ENCODE measurements at places on chromosomes 3 and 15.

GRCh38 chr3:171254315-171254714 lies 205.9 kb downstream of the TNIK start:
- no peak for DNase-seq

GRCh38 chr3:46660003-46660402 lies 33.5 kb downstream of the ALS2CL start:
- no peak for DNase-seq

DNA sequence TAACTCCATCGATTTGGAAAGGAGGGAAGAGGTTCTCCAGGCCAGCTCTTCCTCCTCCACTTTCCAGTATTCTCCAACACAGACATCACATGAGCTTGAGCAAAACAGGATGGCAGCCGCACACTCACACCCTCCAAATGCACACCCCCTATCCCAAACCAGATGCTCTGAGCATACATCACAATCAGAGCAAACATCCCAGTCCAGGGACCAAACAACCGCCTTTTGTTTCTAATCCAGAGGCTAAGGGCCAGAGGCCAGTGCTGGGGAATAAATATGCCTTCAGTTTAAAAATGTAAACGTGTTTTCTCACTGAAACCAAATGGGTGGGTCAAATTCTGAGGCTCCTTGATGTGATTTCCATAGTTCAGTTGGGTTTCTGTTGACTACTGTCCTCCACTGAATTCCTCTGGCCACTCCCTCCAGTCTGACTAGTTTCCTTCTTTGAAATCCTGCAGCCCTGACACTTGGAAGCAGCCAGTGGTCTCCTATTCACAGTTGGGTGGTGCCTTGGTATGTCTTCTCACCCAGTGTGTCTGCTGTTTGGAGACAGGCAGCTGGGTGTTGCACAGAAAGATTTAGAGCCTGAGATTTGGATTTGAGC lies 19.2 kb upstream of the MFGE8 start:
- no peak for DNase-seq

- peak; percentile 57 for DNase-seq
Observed at GRCh38 chr3:152834776-152835600, at the start of gene P2RY1. Gene P2RY1 (plus strand): TSS chr3:152835131. CDS start chr3:152835783, 652 bp downstream.

GRCh38 chr3:146838221-146838620 lies 233.1 kb upstream of the PLSCR5 start:
- no peak for DNase-seq

- no peak for DNase-seq
Observed at GRCh38 chr3:195154793-195155535, 116.0 kb downstream of the XXYLT1 start.

DNA sequence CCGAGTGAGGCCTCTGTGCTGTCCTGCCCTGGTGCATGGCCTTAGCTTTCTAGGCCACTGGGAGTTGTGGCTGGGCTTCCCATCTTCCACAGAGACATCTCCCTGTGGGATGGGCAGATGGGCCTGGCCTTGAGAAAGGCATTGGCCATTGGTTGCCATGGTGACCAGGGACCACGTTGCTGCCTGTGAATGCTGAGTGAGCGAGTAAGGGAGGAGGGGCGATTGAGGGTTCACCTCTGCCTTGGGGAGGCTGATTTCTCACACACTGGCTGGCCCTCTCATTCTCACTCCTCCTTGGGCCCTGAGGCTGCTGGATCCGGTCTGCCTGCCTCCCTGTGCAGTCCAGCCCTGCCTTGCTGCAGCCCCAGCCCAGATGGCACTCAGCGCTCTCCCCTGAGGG lies 26.4 kb upstream of the DOCK3 start:
- peak; percentile 84 for DNase-seq

- DNase-seq, result no peak
Observed at GRCh38 chr3:169303660-169304059, 359.9 kb downstream of the MECOM start.

GRCh38 chr3:43001094-43001553 lies 22.0 kb downstream of the GASK1A start:
- no peak for DNase-seq

- DNase-seq, result no peak
Observed at GRCh38 chr3:42492508-42493080, 9.8 kb upstream of the VIPR1 start.

GRCh38 chr15:35195649-35196048 lies 110.6 kb upstream of the NANOGP8 start:
- no peak for DNase-seq

- DNase-seq, result no peak
Observed at GRCh38 chr3:5115506-5116162, 6.5 kb upstream of the ARL8B start.

DNA sequence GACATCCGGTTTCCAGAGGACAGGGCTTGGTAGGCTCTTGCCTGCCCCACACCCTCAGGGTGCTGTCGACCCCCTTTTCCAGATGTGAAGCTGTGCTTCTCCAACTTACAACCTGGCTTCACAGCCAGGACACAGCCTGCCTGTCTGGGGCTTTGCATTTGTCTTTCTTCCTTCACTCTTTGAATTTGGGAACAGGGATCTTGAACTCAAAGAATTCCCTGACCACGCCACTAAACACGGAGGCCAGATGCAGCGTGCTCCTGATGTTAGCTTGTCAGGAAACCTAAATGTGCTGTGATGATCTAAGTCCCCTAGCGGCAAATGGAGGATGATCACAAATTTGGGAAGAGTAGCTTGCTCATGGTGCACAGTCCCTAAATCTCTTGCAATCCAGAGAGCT lies 244.8 kb upstream of the RGMA start:
- no peak for DNase-seq

DNA sequence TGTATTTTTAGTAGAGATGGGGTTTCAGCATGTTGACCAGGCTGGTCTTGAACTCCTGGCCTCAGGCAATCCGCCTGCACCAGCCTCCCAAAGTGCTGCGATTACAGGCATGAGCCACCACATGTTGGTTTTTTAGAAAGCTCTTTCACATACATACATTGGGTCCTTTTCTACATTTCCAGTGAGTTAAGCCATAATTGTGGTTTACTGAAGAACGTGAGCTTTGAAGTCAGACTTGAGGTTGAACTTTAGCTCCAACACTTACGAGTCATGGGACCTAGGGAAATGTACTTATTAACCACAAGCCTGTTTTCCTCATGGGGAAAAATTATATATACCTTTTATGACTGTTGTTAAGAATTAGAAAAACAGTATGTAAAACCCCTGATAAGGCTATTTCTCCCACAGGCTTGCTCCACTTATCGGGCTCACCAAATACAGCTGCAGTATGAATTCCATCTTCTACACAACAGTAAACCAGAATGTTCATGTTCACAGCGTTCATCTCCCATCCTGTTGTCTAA lies 39.0 kb downstream of the GPR160 start:
- DNase-seq, result no peak

DNA sequence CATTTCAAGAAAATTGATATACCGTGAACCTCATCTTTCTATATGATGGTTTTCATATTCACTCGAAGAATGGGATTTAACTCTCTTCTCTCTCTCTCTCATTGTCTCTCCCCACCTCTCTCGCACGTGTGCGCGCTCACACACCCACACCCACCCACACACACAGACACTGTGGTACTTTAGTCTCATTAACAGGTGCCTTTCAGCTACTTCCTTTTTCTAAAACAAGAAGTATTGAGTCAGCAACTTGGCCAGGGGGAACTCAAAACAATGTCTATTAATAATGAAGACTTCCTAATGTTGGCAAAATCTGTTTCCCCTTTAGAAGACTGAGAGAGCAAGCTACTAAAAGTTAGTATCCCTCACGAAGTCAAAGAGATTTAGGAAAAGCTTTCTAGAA lies 150.7 kb downstream of the TMCO5A start:
- DNase-seq, result no peak

DNA sequence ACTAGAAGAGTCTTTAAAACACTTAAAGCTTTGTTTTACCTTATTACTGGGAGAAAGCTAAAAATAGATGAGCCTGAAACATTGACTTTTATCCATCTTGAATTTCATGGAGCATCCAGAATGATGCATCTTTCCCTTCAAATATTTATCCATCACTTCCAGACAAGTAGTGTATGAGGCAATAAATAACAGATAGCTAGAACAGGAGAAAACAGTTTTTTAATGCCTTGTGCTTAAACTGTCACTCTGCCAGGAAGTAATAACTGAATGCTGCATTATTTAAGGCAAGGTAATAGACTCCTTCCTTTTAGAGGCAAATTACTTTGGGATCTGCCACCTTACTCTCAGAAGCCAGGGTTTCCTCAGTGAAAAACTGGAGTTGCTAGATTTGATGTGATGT lies 225.8 kb upstream of the NAALADL2 start:
- DNase-seq, result no peak

- DNase-seq, result no peak
Observed at GRCh38 chr3:1214933-1215332, 122.1 kb downstream of the CNTN6 start.

DNA sequence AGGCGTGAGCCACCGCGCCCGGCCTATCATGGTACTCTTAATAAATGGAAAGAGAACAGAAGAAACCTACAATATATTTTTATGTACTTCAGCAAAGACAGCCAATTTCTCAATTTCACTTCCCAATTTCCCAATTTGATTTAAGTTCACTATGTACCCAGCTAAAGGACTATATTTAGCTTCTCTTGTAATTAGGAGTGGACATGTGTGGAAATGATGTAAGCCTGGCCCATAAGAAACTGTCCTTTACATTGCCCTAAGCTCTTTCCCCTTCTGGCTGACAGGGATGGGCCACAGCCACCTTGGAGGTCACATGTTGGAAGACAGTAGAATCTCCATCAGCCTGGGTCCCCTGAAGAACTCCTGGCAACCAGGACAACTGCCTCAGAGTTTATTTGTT lies 6.2 kb downstream of the TMEM39A start:
- DNase-seq, result no peak

- DNase-seq, result peak; percentile 95
Observed at GRCh38 chr3:29932696-29933325, 651.9 kb downstream of the RBMS3 start.

- DNase-seq, result peak; percentile 21
Observed at GRCh38 chr3:117719316-117719926, 1009.8 kb downstream of the TUSC7 start.

DNA sequence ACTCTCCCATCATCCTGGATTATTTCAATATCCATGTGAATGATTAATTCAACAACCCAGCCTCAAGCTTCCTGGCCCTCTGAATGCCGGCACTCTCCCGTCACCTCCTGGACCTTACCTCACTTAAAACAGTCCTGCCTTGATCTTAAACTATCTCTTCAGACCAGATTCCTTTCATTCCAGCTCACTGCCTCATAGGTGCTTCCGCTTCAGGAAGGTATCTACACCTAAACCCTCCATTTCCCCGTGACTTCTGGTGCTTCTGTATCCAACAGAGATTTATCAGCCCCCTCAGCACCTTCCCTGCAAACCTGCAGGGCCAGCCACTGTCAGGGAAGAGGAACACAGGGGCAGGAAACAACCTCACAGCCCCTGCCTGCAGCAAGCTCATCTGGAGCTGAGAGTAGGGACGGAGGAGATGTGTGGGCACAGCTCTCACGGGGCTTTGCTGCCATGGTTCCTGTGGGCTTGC lies 98.9 kb upstream of the TJP1 start:
- DNase-seq, result no peak

- peak; percentile 68 for DNase-seq
Observed at GRCh38 chr3:49238274-49239127, 38.5 kb downstream of the C3orf62 start.

- no peak for DNase-seq
Observed at GRCh38 chr3:125054449-125055329, 1.1 kb downstream of the HEG1 start.

DNA sequence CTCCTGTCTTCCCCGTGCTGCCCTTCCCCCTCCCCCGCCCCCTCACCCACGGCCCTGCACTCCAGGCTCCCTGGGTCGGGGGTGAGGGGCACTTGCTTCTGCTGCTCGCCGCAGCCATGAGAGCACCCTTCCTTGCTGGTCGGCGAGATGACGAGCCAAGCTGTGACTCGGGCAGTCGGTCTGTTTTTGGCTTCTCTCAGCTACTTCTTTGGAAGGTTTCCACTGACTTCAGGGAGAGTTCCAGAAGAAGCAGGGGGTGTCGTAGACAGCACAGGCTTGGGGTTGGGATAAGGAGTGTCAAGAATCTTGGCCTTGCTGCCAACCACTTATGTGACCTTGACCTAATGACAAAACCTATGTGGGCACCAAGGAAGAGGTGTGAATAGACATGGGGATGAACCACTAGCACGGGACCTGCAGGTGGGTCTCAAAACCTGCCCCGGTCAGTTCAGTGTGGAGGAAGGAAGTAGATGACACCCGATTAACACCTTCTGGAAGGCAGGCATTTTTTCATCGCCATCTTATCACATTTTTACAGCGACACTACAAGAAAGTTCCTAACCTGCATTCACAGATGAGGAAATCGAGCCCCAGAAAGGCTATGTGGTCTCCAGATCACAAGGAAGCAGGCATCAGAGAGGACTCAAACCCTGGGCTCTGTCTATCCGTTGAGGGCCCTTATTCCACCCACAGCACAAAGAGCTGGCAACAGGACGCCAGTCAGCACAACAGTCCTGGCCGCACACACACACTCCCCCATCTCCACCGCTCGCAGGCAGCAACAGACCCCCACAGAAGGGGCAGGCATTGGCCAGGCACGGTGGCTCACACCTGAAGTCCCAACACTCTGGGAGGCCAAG lies 120.9 kb downstream of the LIPC start:
- no peak for DNase-seq

DNA sequence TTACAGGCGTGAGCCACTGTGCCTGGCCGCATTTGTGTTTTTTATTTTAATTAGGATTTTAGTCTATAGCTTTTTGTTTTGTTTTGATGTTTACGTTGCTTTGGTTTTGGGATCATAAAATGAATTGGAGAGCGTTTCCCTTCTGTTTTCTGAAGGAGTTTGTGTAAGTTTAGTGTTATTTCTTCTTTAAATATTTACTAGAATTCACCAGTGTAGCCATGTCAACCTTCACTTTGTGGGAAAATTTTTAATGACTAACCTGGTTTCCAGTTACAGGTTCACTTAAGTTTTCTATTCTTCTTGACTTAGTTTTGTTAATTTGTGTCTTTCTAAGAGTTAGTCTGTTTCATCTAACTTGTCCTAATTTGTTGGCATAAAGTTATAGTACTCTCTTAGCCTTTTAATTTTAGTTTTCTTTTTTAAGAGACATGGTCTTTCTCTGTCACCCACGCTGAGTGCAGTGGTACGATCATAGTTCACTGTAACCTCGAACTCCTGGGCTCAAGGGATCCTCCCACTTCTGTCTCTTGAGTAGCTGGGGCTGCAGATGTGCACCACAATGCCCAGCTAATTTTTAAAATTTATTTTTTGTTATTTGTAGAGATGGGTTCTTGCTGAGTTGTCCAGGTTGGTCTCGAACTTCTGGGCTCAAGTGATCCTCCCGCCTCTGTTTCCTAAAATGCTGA lies 61.0 kb downstream of the CHD2 start:
- no peak for DNase-seq

GRCh38 chr3:115922681-115923347 lies 299.5 kb downstream of the GAP43 start:
- DNase-seq, result peak; percentile 16

- no peak for DNase-seq
Observed at GRCh38 chr3:46393011-46393410, 13.9 kb downstream of the CCR5AS start.

DNA sequence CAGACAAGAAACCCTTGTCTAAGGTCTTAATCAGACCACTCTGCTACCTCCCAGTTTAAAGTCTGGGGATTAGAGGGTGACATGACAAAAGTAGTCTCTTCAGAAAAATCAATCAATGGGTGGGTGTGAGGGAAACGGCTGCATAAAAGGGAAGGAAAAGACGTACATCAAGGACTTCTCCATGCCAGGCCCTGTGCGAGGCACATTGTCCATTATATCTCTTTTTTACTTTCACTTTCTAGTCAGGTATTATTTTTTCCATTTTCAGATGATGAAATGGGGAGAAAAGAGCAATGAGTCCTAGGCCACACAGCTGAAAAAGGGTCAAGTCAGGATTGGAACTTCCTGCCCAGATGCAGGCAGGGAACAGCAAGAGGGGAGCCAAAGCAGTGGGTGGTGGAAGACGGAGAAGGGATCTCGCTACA lies 4.6 kb upstream of the CX3CR1 start:
- DNase-seq, result no peak
